ENCODE measurements at places on chromosomes 13 and 19.

- DNase-seq: no peak
These were observed 147.2 kb upstream of the KLHL1 start for GRCh38 chr13:70255406-70255991.

DNA sequence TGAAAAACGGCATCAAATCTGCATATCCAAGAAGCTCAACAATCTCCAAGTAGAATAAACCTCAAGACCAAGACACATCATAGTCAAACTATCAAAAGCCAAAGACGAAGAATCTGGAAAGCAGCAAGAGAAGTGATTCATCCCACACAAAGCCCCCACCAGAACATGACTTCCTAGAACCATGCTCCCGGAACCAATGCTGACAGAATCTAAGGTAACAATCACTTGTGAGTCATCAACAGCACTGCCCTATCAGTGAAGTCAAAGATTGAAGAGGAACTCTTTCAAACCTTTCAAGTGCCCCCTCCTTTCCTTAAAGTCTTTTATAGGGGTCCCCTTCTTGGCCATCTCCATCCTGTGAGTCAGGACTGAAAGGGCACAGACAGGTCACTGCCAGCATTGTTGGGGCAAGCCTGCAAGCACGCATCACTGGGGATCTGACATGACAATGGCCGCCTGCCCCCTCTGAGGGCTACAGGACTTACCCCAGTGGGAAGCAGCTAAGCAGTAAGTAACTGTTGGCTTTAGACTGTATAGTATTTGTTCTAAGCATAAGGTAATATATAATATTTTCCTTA is at the start of gene CCDC70:
Gene CCDC70 (plus strand): TSS at position 247 of the 578 bp plus-strand sequence. CDS start 3,443 bp downstream, outside the sequence.
- no peak for DNase-seq

- DNase-seq: no peak
These were observed 14.6 kb upstream of the SIN3B start for GRCh38 chr19:16814526-16815100.

DNA sequence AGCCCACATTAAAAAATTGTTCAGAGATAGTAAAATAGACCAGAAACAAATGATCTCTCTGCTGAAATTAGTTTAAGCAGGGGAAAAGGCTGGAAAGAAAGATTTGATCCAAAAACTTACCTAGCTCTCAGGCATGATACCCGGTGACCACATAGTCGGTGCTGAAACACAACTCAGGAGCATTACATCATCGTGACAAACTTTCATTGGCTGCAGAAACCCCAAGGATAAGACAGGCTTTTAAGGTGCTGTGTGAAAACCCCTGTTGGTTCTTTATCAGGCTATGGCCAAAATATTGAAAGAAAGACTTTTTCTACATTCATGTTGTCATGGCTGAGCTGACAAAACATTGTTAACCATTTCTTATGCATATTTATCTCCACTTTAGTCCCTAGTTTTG is 171.7 kb upstream of the KLF12 start:
- no peak for DNase-seq
